ENCODE measurements at places on chromosomes 5 and 9.
A peak's percentile ranks its signal among the peaks of the same experiment; 100 is the strongest.

DNA sequence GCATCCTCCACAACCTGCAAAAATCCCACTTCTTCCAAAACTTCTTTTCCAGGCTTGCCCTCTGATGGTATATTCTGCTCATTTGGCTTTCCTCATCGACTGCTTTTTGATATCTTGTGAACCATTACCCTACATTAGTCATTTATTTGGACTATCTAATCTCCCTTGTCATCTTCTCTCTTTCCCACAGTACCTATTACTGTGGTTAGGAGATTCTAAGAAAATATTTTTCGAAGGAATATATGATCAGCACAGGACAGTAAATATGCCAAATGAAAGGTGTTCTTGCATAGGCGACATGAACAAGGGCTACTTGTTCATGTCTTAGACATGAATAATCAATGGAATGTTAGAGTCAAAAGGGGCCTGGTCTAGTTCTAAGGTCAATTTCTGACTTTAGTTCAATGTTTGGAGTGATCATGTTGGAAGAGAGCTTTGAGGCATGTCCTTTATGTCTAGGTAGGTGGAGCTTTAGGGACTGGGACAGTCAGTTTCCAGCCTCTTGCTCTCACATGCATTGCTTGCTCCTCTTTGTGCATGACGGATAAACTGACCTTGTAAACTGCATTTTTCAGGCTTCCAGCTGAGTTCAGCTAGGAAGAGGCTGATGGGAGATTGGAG, 243.4 kb upstream of the RPS23 start:
- DNase-seq = no peak

DNA sequence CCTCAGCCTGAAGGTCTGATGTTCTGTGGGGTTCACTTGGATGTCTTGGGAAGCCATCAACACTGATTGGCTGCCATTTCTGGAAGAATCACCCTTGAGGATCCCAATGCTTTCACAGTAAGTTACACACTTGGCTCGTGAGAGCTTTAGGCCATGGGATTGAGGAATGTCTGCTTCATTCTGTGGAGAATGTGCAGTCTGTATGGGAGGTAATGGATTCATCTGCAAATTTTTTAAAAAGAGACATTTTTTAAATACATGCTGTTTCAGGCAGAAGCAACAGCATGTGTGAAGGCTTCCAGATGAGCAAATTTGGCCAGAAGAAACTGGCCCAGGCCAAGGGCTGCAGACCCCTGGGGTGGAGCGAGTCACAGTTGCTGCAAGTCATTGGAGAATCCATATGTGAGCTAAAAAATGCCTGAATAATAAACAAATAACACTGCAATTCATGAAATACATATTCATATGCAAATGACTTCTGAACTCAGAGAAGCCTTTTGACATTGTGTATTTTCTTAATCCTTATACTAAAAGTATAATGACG, 146.3 kb upstream of the RASEF start:
- DNase-seq = no peak

GRCh38 chr5:11289208-11289607, 528.2 kb upstream of the DAP start:
- DNase-seq = no peak

DNA sequence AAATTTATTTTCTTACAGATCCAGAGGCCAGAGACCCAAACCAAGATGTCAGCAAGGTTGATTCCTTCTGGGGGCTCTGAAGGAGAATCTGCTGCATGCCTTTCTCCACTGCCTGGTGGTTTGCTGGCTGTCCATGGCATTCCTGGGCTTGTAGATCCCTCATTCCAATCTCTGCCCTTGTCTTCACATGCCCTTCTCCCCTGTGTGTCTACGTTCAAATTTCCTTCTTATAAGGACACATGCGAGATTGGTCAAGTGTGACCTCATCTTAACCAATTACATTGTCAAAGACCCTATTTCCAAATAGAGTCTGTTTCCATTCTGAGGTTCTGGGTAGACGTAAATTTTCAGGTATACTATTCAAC, 84.5 kb upstream of the RAI14 start:
- DNase-seq = no peak

- DNase-seq = no peak
Measured at GRCh38 chr9:76651119-76651705, 113.0 kb upstream of the PCA3 start.

DNA sequence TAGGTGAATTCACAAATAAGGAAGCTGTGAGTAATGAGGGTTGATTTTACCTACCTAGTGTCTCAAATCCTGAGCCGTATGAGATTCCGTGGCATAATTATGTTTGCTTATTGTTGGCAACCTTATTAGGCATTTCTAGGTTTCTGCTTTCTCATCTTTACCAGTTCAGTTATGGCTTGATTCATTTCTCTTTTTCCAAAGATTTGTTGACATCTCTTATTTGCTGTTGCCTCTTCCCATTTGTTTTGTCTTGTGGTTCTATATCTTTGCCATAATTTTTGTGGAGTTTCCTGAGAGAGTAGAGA, 470 bp downstream of the IL31RA start:
- no peak for DNase-seq

GRCh38 chr5:139751236-139751635, 44.4 kb upstream of the PSD2 start:
- DNase-seq = no peak

DNA sequence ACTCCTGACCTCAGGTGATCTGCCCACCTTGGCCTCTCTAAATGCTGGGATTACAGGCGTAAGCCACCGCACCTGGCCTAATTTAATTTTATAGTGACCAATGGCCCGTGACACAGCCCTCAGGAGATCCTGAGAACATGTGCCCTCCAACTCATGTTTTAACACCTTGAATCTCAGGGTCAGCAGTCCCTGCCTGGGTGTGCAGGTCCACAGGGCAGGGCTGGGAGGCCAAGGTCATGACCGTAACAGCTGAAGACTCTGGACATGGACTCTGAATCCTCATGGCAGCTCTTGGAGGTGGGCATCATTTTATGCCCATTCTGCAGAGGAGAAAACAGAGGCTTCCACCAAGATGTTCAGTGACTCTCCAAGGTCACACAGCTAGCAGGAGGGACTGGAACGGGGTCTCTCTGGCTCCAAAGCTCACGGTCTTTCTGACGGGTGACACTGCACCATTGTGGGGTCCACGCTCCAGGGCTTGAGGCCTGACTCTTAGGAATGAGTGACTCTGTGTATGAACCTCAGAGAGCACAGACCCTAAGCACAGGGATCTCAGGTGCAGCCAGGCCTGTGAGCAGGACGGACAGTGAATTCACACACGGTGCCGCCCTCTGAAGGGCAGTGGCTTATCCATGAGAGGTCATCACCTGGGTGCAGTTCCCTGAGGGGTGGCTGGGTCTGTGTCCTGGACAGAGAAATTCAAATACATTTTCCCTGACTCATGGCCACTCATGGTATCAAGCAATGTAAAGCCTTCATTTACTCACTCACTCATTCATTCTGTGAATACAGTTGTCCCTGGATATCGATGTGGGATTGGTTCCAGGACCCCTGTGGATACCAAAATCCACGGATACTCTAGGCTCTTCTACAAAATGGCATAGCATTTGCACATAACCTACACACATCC, 32.8 kb upstream of the LAMC3 start:
- DNase-seq = no peak

- DNase-seq = peak; percentile 95
Measured at GRCh38 chr5:173855162-173855994, 32.8 kb upstream of the CPEB4 start.

GRCh38 chr5:3276896-3277295, 318.7 kb upstream of the IRX1 start:
- no peak for DNase-seq

GRCh38 chr5:169997798-169998197, 17.5 kb upstream of the INSYN2B start:
- DNase-seq = no peak

GRCh38 chr9:131516930-131517329, 14.1 kb downstream of the UCK1 start:
- DNase-seq = no peak

- no peak for DNase-seq
Measured at GRCh38 chr5:128317481-128317880, 220.6 kb downstream of the FBN2 start.

DNA sequence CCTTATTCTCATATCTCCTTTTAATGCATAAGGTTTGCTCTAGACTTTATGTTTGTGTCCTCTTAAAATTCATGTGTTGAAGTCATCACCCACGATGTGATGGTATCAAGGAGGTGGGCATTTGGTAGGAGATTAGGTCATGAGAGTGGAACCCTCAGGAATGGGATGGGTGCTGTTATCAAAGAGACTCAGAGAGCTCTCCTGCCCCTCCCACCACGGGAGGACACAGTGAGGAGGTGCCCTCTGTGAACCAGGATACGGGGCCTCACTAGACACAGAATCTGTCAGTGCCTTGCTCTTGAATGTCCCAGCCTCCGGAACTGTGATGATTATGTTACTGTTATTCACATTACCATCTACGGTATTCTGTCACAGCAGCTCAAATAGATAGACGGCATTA, 359.0 kb downstream of the IRX1 start:
- peak; percentile 6 for DNase-seq

DNA sequence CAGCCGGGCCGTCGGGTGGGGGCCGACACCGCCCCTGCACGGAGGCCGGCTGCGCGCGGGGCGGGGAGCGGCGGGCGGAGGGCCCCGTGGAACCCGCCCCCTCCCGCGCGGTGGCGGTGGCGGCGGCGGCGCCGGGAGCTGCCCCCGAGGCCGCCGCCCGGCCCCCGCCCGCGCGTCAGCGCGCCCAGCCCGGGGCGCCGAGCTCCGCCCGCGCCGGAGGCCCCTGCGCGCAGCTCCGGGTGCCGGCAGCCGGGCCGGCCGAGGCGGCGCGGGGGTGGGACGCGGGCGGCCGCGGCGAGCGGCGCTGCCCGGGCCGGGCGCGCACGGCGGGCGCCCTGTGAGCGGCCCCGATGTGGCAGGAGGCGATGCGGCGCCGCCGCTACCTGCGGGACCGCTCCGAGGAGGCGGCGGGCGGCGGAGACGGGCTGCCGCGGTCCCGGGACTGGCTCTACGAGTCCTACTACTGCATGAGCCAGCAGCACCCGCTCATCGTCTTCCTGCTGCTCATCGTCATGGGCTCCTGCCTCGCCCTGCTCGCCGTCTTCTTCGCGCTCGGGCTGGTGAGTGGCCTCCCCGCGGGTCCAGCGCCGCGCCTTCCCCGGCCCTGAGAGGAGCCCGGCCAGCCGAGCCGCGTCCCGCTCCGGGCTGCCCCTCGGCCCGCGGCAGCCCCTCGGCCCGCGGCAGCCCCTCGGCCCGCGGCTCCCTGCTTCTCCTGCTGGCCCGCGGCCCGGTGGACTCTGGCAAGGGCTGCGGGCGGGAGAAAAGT, at the start of gene ADCY2:
Gene ADCY2, plus strand, starts transcription at position 192 of the 766 bp plus-strand sequence. Its CDS starts 159 bp downstream, at position 351.
- DNase-seq = no peak

DNA sequence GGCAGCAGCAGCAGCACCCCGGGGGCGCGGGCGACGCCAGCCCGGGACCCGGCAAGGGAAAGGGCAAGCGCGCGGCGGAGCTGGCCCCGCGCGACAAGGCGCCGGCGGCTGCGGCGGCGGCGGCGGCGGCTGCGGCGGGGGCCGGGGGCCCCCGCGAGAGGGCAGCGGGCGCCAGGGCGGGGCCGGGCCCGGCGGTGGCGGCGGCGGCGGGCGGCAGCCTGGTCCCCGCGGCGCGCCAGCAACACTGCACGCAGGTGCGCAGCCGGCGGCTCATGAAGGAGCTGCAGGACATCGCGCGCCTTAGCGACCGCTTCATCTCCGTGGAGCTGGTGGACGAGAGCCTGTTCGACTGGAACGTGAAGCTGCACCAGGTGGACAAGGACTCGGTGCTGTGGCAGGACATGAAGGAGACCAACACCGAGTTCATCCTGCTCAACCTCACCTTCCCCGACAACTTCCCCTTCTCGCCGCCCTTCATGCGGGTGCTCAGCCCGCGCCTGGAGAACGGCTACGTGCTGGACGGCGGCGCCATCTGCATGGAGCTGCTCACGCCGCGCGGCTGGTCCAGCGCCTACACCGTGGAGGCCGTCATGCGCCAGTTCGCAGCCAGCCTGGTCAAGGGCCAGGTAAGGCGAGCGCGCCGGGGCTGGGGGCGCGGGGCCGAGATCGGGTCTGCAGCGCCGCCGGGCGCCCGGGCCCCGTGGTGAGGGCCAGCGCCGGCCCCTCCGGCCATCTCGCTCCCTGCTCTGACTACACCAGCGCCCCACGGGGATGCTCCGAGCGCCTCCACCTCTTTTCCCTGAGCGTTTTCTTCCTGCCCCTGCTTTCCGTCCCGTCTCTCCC, at the start of gene UBE2QL1:
Gene UBE2QL1, plus strand, starts transcription at position 238 of the 843 bp plus-strand sequence. Its CDS starts 35 bp downstream, at position 273.
- DNase-seq = no peak

DNA sequence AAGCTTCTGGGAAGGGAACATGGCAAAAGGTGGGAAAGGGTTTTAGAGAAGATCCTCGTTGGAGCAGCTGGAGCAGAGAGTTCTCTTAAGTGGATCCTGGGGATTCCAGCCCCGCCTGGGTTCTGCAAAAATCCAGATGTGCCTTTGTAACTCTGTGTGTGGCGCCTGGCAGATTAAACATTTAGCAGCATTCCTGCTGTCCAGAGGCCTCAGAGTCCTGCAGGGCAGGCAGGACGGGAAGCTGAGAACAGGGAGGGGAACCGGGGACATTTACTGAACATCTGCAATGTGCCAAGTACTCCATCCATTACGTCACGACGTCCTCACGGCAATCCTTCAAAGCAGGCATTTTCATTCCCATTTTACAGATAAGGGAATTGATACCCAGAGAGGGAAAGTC, 6.0 kb downstream of the EIF4E1B start:
- DNase-seq = no peak

- no peak for DNase-seq
Measured at GRCh38 chr5:149294872-149295829, 23.5 kb downstream of the AFAP1L1 start.

DNA sequence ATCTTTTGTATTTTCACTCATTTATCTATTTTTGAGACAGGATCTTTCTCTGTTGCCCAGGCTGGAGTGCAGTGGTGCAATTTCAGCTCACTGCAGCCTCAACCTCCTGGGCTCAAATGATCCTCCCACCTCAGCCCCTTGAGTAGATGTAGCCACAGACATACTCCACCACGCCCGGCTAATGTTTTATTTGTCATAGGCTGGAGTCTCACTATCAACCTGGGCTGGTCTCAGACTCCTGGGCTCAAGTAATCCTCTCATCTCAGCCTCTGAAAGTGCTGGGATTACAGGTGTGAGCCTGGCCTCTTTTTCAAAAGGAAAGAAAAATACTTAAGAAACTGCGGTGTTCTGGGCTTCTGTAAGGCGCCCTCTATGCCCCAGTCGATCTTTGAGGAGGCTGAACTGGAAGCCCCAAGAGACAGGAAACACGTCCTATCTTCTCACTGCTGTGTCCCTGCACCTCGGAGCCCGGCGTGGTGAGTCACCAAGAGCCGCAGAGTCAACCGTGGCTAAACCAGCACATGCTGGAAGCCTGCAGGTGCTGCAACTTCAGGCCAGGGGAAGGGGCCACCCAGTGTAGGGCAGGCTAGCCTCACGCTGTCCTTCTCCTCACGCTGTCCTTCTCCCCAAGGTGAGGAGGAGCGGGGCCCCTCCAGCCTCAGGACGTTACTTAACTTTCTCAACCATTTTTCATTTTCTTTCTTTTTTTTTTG, 15.2 kb upstream of the LHX3 start:
- no peak for DNase-seq

GRCh38 chr5:155772009-155772662, 554.8 kb upstream of the SGCD start:
- no peak for DNase-seq

- no peak for DNase-seq
Measured at GRCh38 chr5:127938746-127939145, 144.8 kb upstream of the SLC12A2 start.

- DNase-seq = no peak
Measured at GRCh38 chr5:172234031-172234430, 40.1 kb downstream of the EFCAB9 start.

- DNase-seq = peak; percentile 34
Measured at GRCh38 chr5:102153003-102153759, 142.9 kb downstream of the SLCO4C1 start.

GRCh38 chr9:127753622-127754021, 18.5 kb upstream of the TOR2A start:
- DNase-seq = no peak

- DNase-seq = peak; percentile 67
Measured at GRCh38 chr5:76331126-76331525, 72.0 kb upstream of the IQGAP2 start.

All from hematopoietic multipotent progenitor cell treated with erythropoietin and hydrocortisone succinate and interleukin-3 and kit ligand, for 8 days (in vitro differentiated cells).